Iris pigment epithelial cell (primary cell): ENCODE measurements at places on chromosomes 6 and 20.

DNA sequence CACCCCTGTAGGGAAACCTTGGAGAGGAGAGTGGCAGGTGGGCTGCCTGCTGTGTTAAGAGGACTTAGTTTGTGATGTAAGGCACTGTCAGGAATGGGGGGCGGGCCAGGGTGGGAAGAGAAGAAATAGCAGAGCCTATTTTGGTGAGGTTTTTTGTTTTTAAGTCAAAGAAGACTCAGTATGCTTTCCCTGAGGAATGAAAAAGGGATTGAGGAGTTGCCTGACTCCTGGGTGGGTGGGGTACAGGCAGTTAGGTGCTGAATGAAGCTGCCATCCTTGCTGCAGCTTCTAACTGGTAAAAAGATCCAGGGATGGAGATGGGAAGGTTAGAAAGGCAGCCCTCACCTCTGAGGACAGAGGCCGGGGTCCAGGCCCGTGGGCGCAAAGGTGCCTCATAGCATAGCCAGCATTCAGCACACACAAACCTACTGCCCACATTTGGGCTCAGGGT is 37.9 kb downstream of the PLCG1 start:
- no peak for DNase-seq

- peak; percentile 25 for DNase-seq
Measured at GRCh38 chr20:38034961-38035360, 1.4 kb downstream of the RPRD1B start.

- DNase-seq, result no peak
Measured at GRCh38 chr6:134079406-134079921, 27.0 kb upstream of the SLC2A12 start.

GRCh38 chr6:36781669-36782068 is 57.6 kb downstream of the CPNE5 start:
- no peak for DNase-seq

DNA sequence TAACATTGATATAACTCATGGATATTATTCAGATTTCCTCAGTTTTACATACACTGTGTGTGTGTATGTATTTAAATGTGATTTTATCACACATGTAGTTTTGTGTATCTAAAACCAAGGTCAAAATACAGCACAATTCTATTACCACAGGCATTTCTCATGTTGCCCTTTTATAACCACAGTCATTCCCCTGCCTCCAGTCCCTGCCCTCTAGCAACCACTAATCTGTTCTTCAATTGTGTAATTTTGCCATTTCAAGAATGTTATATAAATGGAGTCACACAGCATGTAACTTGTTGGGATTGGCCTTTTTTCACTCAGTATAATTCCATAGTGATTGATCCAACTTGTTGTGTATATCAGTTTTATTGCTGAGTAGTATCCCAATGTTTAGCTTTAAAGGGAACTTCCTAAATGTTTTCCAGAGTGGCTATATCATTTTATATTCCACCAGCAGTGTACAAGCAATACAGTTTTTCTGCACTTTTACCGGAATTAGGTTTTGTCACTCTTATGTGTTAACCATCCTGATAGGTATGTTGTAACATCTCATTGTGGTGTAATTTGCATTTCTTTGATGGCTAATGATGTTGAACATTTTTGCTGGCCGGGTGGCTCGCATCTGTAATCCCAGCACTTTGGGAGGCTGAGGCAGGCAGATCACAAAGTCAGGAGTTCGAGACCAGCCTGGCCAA is 338.2 kb downstream of the SOX4 start:
- DNase-seq, result peak; percentile 93

GRCh38 chr6:43962458-43962857 is 164.8 kb downstream of the MRPL14 start:
- DNase-seq, result peak; percentile 64

DNA sequence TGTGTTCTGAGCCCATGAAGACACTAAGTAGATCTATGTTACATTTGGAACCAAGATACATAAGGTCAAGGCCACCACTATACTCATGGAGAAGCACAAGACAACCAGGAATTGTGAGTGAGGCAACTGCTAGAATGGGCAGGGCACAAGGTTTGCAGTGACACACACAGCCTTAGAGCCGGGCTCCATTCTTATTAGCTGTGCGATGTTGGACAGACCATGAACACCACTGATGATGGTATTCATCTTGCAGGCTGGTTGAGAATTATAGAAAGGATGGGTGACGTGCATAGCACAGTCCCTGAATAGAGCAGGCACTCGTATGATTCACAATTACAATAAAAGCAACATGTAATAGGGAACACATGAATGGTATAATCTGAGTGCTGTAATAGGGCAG is 172.4 kb downstream of the GJA10 start:
- no peak for DNase-seq

DNA sequence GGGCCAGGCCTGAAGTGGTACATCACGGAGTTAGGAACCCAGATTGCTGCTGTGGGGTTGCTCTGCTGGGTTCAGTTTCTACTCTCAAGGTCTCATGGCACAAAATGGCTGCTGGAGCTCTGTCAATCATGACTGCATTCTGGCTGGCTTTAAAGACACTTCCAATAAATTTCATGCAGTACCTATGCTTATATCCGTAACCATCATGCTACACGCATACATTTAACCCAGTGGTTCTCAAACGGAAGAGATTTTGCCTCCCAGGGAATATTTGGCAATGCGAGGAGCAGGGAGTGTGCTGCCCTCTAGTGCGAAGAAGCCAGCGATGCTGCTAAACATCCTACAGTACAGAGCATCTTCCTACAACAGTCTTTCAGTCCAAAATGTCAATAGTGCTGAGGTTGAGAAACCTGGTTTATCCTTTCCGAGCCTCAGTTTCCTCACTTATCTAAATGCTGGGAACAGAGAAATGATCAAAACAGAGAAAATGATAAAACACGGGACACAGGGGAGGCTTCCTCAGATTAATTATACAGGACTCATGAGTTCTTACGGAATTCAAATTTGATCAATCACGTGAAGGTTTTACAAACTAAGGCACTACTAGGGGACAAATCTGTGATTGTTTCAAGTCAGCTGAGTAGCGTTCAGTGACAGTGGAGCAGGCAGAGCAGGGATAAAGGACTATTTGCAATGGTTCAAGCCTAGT is 9.6 kb upstream of the SLC2A10 start:
- DNase-seq, result peak; percentile 50

- DNase-seq, result no peak
Measured at GRCh38 chr6:144462058-144462457, 176.9 kb downstream of the UTRN start.

DNA sequence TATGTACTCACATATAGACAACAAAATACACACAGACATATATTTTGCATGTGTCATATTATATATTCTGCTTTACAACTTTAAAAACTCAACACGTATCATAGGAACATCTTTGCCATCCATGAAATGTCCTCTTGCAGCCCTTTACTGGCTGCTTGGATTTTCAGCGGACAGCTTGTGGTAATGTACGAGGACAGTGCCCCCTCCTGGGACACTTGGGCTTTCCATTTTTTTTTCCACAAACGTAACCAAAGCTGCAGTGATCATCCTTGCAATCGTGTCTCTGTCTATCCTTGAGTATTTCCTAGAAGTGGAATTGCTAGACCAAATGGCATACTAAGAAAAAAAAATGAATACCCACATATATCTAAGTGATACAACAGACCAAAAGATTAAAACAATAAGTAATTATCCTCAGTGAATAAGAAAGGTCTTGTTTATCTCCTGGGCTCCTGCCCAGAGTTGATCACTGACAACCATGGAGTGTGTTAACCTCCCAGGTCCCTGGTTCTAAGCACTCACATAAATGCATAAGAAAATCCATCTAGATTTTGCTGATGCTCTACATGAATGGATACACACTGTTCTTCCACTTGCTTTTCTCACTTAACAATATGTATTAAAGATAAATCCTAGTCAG is 18.1 kb downstream of the BPI start:
- peak; percentile 77 for DNase-seq

DNA sequence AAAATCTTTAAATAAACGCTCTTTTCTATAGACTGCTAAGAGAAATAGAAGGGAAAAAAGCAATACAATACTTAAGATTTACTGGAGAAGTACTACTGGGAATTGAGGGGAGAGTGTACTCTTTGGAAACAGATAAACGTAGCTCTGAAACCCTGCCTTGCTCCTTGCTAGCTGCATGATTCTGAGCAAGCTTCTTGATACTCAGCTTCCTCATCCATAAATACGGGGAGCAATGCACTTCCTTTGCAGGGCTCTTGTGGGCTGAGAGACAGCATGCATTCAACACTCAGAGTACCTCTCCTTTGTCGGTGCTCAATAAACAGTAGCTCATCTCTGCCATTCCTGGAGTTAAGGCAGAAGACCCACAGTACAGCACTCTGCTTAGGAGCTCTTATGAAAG is 159.7 kb downstream of the BTBD9 start:
- no peak for DNase-seq

DNA sequence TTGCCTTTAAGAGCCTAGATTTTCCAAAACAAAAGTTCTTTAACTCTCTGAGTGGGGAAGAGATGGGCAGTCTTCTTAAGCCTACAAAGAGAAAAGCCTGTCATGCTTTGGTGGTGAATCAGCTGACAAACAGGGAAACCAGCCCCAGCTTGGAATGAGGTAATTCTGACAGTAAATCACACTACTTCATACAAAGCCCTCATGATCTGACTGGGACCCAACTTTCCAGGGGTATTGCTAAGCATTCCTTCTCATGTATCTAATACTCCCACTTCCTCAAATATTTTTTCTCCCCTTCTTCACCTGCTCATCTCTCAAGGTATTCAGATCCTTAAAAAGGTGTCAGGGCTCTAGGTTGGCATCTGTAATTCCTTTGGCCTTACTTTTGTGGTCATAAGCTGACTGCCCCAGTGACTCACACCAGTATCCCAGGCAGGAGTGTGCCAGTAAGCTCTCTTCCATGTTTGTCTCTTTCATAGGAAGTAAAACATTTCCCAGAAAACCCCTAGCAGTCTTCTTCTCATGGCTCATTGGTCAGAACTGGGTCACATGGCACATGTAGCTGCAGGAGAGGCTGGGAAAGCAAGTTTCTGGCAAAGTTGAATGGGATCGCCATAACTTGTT is 15.0 kb upstream of the TBC1D22B start:
- DNase-seq, result peak; percentile 99

GRCh38 chr20:62370115-62370806 is 3.1 kb upstream of the LAMA5 start:
- DNase-seq, result no peak

DNA sequence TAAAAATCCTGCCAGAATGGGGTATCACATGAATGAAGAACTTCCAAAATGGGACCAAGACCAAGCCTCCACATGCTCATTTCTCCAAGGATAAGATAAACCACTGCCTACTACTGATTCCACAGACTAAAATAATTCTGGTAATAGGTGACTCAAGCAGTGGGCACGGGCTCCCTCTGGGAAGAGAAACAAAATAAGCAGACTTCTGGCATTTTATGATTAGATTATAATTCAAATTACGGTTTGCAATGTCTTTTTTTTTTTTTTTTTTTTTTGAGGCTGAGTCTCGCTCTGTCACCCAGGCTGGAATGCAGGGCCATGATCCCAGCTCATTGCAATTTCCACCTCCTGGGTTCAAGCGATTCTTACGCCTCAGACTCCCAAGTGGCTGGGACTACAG is 16.0 kb downstream of the UQCC1 start:
- peak; percentile 54 for DNase-seq

DNA sequence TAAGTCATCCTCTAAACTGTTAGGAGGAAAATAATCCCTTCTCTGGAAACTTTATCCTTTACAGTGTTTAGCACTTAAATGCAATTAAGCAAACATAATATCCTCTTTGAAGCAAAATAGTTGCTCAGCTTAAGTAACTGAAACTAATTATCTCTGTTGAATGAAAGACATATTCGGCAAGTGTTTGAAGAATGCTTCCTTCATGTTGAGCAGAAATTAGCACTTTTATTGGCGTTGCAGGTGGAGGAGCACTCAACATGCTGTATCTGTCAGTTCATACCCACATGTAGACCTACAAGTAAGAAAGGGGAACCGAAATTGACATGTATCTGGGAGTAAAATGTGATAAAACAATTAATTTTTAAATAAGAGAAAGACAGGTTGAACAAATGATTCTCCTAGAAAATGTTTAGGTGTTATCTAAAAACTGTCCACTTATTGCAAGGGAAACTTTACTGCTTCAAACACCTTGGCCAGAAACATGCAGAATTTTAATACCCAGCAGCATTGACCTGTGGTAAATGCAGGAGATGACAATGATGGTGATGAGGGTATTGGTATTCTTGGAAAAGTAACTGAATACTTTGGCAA is 987.0 kb upstream of the MAP3K7 start:
- DNase-seq, result no peak

DNA sequence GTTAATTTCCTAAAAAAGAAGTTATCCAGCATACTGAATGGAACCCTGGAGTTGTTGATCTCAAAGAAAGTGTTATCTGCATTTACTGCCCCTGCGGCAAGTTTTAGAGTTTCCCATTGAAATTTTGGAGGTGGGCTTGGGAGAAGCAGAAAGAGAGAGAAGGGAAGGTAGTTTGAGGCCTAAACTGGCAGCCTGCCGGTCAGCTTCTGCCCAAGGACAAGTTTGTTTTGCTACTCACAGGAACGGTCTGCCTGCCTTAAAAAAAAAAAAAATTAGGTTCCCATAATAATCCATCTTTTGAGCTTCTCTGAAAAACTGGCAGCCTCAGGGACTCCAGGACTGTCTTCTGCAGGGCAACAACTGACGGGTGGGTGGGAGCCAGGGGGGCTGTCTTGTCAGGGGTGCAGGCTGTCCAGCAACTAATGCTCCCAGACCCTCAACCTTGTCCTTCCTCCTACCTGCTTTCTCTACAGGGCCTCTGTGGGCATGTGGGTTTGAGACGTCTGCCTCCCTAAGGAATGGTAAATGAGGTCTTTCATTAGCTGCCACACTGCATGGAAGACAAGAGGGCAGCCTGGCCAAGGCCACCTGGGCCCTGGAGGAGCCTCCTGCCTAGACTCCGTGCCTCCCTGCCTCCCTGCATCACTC is 176.1 kb upstream of the KCNG1 start:
- DNase-seq, result no peak

DNA sequence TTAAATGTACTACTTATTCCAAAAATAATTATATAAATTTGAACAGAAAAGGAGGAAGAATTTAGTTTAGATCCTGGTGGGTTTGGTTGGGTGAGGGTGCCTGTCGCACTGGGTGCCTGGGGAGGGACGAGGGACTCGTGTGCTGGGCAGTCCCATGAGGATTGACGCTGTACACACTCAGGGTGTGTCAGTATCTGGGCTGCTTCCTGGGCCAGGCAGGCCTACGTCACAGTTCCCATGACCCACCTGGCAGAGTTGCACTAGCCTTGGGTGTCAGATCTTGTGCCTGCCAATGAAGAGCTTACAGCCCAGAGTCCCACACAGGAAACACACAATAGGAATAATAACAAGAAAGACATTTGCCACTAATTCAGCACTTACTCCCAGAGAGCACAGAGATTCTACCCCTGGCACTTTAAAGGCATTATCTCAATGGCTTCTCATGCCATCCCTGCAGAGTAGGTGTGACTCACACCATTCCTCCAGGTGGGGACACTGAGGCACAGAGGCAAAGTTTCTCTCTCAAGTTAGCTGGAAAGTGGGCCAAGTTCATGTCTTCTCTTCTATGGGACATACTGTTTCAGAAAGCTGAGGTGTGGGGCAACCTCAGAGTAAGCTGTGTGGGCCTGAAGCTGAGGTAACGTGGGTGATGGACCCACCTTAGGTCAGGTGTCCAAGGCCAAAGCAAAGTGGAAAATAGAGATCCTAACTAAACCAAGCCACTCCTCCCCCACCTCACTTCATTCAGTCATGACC is 1.3 kb upstream of the SDCBP2 start:
- no peak for DNase-seq

GRCh38 chr6:149852180-149852579 is 12.0 kb downstream of the LRP11 start:
- peak; percentile 93 for DNase-seq

- DNase-seq, result peak; percentile 37
Measured at GRCh38 chr6:139392794-139393193, 18.3 kb upstream of the CITED2 start.
